Stimulated activated CD8-positive, alpha-beta memory T cell treated with anti-CD3 and anti-CD28 coated beads, Interleukin-7, amount 100 ng/mL, for 24 hours (primary cell): ENCODE measurements at places on chromosomes 16 and 17.
A peak's percentile ranks its signal among the peaks of the same experiment; 100 is the strongest.

- DNase-seq = peak; percentile 39
Observed at GRCh38 chr17:74770498-74771318, 5.4 kb downstream of the NAT9 start.

GRCh38 chr17:79852748-79853147 lies 13.5 kb upstream of the CBX4 start:
- no peak for DNase-seq

DNA sequence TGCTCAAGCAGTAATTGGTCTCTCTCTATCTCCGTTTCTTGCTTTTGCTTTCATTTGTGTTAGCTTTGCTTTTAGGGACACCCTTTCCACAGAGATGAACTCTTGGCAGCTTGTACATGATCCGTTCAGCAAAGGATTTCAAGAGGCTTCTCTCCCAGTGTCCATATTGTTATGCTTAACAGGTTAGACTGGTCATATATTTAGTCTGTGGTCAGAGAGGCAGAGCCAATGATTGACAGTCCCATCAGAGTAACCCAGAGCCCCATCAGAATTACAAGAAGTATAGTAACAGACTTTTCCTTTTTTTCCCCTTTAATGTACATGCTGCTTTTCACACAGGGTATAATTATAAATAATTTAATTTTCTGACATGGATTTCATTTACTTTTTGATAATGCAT lies 34.4 kb downstream of the GDPD1 start:
- DNase-seq = no peak

DNA sequence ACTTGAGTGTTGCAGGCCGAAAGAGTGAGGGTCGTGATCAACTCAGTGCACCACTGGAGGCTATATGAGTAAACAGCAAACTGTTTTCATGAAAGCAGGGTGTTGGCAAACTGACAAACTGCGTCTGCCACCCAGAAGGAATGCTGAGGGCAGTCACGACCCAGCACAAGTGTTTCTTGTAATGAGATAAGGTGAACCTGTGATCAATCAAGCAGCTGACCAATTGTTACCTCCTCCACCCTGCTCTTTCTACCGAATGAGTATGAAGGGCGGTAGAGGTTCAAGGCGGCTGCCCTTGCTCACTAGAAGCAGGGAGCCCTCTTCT lies 5.5 kb upstream of the SRL start:
- no peak for DNase-seq

GRCh38 chr17:41527063-41528023 lies 765 bp downstream of the KRT19 start:
- no peak for DNase-seq

- no peak for DNase-seq
Observed at GRCh38 chr17:43723697-43724359, 34.8 kb downstream of the SOST start.

- no peak for DNase-seq
Observed at GRCh38 chr16:49622084-49622390, 233.9 kb downstream of the ZNF423 start.

DNA sequence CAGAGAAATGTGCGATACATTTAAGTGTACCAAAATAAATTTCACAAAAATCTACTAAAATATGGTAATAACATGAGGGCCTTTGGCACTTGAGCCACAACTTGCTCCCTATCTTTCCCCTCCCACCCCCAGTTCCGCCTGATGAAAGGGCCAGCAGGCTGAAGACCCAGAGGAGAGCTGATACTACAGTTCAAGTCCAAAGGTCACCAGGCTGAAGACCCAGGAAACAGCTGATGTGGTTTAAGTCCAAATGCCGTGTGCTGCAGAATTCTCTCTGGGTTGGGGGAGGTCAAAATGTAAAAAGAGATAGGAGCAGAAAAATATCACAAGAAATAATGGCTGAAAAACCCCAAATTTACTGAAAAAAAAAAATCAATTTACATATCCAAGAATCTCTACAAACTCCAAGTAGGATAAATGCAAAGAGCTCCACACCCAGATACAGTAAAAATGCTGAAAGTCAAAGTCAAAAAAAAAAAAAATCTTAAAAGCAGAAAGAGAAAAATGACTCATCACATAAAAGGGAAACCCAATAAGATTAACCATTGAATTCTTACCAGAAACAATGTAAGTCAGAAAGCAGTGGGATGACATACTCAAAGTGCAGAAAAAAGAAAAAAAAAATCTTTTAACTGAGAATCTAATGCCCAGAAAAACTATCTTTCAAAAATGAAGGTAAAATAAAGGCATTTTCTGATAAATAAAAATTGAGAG lies 452.1 kb upstream of the ASIC2 start:
- DNase-seq = no peak

GRCh38 chr17:35713069-35713728 lies 18.2 kb upstream of the RASL10B start:
- DNase-seq = no peak

DNA sequence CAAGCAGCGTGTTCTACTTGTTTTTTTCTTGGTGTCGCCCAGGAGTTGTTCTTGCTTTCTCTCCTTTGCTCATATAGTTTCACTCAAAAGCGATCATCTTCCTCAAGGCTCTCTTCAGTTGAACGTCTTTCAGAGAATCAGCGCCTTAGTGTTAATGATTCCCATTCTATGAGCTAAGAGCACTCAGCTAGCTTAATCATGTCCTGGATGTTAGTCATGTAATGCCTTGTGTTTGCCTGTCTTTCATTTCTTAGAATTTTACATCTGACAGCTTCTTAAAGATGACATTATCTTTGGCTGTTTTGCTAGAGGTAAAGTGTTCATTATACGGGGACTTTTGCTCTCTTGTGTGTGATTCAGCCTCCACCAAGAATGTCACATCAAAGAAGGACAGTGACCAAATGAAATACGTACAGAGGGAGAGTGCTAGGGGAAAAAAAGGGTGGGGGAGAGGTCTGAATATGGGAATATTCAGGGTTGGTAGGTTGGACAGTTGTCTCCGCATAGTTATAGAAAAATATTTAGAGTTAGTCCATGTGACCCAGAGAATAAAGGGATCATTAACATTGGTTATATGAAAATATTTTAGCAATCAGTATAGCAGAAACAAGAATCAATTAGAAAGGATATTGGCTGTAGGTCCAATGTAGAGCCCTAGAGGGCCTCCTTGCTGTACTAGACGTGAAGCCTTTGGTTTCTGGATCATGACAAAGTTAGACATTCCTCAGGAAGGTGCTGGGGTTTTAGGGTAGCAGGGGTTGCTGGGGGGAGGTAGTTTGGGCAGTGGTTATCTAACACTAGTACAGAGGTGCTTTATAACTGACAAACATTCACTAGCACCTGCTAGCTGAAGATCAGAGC lies 31.9 kb upstream of the ANKFN1 start:
- DNase-seq = no peak

DNA sequence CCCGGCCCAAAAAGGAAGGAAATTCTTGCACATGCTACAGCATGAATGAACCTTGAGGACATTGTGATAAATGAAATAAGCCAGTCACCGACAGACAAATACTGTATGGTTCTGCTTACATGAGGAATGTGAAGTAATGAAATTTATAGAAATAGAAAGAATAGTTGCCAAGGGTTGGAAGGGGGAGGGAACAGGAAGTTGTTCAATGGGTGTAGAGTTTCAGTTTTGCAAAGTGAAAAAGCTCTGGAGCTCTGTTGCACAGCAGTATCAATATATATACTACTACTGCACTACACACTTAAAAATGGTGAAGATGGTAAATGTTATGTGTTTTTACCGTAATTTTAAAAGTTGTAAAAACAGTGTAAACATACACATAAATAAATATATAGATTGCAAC lies 43.7 kb downstream of the PKD1L3 start:
- DNase-seq = no peak

DNA sequence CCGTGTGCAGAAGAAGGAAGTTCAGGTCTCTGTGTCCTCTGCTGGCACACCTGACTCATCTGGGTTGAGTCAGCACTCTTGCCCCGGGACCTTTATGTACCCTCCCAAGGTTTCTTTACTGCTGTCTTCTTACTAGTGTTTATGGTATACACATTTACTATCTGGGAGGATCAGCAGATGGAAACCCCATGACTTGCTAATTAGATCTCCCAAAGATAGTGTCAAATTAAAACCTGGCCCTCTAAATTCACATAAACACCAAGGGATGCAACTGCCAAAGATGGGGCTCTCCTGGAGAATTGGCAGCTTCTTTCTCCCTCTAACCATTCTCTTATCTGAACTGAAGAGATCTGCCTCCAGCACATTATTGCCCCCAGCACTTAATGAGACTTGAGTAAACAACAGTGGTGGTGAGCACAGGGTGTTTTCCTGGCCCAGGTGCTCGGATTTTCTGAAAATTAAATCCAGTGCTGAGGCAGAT lies 718.1 kb upstream of the SOX9 start:
- no peak for DNase-seq

GRCh38 chr17:41307647-41308046 lies 1.5 kb downstream of the KRTAP16-1 start:
- DNase-seq = no peak

GRCh38 chr16:73124097-73124652 lies 76.2 kb upstream of the ZFHX3 start:
- no peak for DNase-seq

DNA sequence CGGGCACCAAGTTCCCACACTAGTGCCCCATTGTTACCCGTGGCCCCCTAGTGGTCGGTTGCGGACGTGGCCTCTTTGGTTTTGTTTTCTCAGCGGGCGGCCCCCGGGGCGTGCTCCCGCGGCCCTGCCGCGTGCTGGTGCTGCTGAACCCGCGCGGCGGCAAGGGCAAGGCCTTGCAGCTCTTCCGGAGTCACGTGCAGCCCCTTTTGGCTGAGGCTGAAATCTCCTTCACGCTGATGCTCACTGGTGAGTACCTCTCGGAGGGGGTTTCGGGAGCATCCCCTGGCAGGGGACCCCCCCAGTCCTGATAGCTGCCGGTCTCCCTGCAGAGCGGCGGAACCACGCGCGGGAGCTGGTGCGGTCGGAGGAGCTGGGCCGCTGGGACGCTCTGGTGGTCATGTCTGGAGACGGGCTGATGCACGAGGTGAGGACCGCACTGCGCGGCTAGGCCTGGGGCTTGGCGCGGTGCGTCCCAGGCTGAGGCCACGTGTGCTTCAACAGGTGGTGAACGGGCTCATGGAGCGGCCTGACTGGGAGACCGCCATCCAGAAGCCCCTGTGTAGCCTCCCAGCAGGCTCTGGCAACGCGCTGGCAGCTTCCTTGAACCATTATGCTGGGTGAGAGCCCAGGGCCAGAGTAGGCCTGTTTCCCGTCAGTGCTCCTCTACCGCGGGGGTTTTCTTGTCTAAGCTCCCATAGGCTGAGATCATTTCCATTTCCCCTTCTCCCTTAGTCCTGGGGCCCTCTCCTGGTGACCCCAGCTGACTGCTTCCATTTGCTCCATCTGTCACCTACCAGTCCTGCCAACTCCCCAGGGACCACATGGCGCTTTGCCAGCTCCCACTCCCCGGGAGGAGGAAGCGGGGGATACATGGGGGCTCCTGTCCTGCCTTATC lies 1.7 kb downstream of the SPHK1 start:
- peak; percentile 71 for DNase-seq

- DNase-seq = no peak
Observed at GRCh38 chr16:1781758-1782407, 488 bp downstream of the SPSB3 start.

GRCh38 chr16:51407199-51407598 lies 256.1 kb upstream of the SALL1 start:
- DNase-seq = no peak
